ENCODE measurements at places on chromosomes 12 and 14.
A peak's percentile ranks its signal among the peaks of the same experiment; 100 is the strongest.

DNA sequence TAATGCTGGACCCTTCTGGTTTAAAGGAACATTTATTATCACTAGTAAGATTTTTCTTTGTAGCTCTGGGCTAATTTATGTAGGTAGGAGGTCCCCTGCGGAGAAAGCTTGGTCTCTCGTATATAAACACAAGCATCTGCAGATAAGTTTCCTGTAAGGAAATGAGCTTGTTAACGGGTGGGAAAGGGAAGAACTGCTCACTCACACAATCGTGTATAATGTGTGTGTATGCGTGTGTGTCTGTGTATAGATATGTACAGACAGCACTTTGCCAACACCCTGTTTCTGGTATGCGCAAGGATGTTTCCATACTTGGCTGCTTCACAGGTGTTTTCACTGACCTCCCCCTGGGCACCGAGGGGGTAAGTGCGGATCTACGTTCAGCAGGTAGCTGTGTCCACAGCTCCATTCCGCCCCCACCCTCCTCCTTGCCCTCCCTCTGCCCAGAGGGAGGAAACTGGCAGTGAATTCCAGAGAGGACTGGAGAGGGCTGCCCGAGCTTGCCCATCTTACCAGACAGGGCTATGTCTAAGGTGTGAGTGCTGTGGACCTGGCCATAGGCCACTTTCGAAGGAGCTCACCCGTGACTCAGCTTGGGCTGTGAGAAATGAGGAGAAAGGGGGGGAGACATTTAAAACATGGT lies 65.2 kb downstream of the NINJ2 start:
- DNase-seq: peak; percentile 92
- H3K27me3 ChIP-seq: no peaks in the 10 kb centered on the region
- H3K36me3 ChIP-seq: no peaks in the 10 kb centered on the region
- no peak overlapping the region for H3K4me3 ChIP-seq

DNA sequence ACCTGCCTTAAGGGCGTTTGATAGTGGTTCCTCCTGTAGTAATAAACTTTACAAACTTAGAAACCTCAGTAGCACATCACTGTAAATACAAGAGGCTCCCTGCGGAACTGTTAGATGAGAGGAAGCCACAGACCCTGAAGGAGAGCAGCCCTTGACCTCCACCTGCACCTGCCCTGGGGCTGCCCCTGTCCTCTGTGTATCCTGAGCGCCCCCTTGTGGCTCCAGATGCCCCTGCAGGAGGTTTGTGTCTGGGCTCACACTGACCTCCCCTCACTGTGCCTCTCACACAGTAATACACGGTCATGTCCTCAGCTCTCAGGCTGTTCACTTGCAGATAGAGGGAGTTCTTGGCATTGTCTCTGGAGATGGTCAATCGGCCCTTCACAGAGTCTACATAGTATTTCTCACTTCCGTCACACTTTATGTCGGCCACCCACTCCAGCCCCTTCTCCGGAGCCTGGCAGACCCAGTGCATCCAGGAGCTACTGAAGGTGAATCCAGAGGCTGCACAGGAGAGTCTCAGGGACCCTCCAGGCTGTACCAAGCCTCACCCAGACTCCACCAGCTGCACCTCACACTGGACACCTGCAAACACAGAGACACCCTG lies 1059.8 kb downstream of the TMEM121 start:
- H3K4me3 ChIP-seq: no peak overlapping the region
- H3K4me1 ChIP-seq: no peaks in the 10 kb centered on the region
- no peaks in the 10 kb centered on the region for H3K36me3 ChIP-seq

DNA sequence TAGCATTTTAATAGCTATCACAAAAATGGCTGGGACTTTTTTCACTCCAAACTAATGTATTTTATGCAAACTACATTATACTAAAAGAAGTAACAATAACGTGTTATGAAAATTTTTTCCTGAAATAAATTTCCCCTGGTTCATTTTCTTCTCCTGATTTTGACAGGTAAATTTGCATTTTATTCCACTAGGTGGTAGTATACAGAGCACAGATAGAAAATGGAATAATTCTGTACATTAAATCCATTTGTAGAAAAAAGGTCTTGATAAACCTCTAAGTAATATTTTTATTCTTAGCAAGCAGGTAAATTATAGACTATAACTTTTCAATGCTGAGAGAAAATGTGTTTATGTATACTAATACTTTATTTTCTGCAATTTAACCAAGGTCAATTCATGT lies 96.5 kb downstream of the BCAT1 start:
- no peak overlapping the region for H3K27ac ChIP-seq
- H3K36me3 ChIP-seq: no peaks in the 10 kb centered on the region
- no peaks in the 10 kb centered on the region for H3K27me3 ChIP-seq
- H3K4me3 ChIP-seq: no peak overlapping the region
- no peak for DNase-seq

DNA sequence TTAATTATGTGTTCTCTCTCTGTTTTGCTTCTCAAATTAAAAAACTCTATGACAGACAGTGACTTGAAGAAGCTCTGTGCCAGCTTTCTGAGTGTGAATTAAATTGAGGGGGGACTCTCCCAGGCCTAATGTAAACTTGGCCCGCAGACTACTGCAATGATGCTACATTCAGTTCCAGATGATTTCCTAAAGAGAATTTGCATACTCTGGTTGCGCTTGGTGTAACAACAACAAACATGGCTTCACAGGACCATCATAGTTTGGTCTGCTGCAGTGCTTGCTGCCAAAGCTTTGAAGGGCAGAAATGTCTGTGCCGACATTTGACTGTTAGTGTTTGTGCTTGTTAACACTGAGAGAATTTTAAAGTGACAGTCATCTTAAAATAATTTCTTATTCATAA lies 25.0 kb downstream of the CFAP54 start:
- no peak overlapping the region for H3K4me3 ChIP-seq
- H3K27me3 ChIP-seq: no peaks in the 10 kb centered on the region
- H3K4me1 ChIP-seq: no peaks in the 10 kb centered on the region
- DNase-seq: no peak
- H3K36me3 ChIP-seq: no peaks in the 10 kb centered on the region

- DNase-seq: no peak
- no peak overlapping the region for H3K27ac ChIP-seq
- H3K36me3 ChIP-seq: no peaks in the 10 kb centered on the region
- no peaks in the 10 kb centered on the region for H3K4me1 ChIP-seq
- no peaks in the 10 kb centered on the region for H3K27me3 ChIP-seq
Observed at GRCh38 chr14:89029961-89030694, 205.7 kb downstream of the TTC8 start.

- H3K27ac ChIP-seq: peak within 1 kb of the TSS; percentile 89
- no peak for DNase-seq
- peak within 1 kb of the TSS; percentile 82 for H3K4me3 ChIP-seq
- H3K36me3 ChIP-seq: peaks cover 3% of the 10 kb centered on the region
- H3K27me3 ChIP-seq: no peaks in the 10 kb centered on the region
Observed at GRCh38 chr12:118061011-118061872, at the start of gene WSB2. Gene WSB2, minus strand, starts transcription at chr12:118061179. Its CDS starts 131 bp downstream, at chr12:118061048.

DNA sequence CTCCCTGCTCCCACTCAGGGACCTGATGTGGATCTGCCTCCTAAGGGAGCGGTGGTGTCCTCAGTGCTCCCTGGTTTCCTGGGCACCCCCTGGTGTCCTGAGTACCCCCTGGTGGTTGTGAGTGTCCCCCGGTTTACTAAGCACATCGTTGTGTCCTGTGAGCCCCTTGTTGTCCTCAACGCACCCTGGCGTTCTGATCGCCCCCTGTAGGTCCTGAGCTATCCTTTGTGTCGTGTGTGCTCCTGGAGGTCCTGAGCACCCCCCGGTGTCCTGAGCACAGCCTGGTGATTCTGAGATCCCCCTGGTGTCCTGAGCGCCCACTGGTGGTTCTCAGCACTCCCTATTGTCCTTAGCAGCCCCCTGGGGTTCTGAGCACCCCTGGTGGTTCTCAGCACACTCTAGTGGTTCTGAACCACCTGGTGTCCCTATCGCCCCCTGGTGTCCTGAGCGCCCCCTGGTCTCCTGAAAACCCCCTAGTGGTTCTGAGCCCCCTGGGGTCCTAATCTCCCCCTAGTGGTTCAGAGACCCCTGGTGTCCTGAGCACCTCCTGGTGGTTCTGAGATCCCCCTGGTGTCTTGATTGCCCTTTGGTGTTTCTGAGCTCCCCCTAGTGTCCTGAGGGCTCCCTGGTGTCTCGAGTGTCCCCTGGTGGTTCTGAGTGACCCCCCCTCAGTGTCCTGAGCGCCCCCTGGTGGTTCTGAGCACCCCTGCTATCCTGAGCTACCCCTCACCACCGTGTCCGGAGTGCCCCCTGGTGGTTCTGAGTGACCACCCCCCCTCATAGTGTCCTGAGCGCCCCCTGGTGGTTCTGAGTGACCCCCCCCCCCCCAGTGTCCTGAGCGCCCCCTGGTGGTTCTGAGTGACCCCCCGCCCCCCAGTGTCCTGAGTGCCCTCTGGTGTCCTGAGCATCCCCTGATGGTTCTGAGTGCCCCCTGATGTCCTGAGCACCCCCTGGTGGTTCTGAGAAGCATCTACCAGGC lies 615.1 kb downstream of the TMEM121 start:
- no peaks in the 10 kb centered on the region for H3K4me1 ChIP-seq
- no peak overlapping the region for H3K27ac ChIP-seq
- DNase-seq: no peak
- no peaks in the 10 kb centered on the region for H3K36me3 ChIP-seq
- H3K27me3 ChIP-seq: peaks cover 6% of the 10 kb centered on the region
- H3K4me3 ChIP-seq: no peak overlapping the region

GRCh38 chr12:70971001-70971794 lies 50.7 kb upstream of the PTPRR start:
- H3K27ac ChIP-seq: no peak overlapping the region
- H3K4me1 ChIP-seq: no peaks in the 10 kb centered on the region
- peaks cover 5% of the 10 kb centered on the region for H3K27me3 ChIP-seq
- H3K4me3 ChIP-seq: no peak overlapping the region
- DNase-seq: no peak

GRCh38 chr12:8969861-8970411 lies 19.4 kb upstream of the KLRG1 start:
- H3K27me3 ChIP-seq: no peaks in the 10 kb centered on the region
- no peak overlapping the region for H3K27ac ChIP-seq
- no peaks in the 10 kb centered on the region for H3K36me3 ChIP-seq
- no peak for DNase-seq
- no peak overlapping the region for H3K4me3 ChIP-seq
- no peaks in the 10 kb centered on the region for H3K4me1 ChIP-seq

DNA sequence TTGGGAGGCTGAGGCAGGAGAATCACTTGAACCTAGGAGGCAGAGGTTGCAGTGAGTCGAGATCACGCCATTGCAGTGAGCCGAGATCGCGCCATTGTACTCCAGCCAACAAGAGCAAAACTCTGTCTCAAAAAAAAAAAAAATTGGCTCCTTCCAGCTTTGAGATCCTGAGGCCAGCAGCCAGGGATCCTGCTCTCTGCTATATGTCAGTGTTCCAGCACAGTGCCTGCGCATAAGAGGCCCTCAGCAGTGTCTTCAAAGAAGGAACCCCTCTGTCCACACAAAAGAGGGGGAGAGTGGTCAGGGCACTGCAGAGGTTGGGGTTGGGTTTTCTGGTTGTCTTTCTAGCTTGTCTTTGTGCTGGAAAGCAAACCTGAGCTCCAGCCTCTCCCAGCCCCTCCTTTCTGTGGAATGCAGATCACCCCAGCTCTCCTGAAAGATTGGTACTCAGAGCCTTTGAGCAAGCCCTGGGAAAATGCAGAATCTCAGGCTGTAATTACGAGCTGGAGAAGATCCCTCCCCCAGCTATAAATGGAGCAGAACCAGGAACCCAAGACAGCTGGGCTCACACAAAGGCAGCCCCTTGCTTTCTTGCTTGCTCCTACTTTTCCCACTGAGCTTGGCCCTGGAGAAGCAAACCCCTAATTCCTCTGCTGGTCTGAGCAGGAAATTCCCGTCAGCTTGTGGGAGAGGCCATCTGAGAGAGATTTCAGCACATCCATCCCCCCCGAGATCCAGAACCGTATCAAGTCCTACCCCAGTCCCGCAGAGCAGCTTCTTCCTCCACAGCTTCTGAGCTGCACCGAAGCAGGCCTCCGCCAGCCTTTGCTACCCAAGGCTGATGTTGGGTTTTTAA lies 205.7 kb downstream of the ZFP36L1 start:
- peaks cover 13% of the 10 kb centered on the region for H3K4me1 ChIP-seq
- no peak overlapping the region for H3K4me3 ChIP-seq
- no peaks in the 10 kb centered on the region for H3K27me3 ChIP-seq
- H3K36me3 ChIP-seq: no peaks in the 10 kb centered on the region

DNA sequence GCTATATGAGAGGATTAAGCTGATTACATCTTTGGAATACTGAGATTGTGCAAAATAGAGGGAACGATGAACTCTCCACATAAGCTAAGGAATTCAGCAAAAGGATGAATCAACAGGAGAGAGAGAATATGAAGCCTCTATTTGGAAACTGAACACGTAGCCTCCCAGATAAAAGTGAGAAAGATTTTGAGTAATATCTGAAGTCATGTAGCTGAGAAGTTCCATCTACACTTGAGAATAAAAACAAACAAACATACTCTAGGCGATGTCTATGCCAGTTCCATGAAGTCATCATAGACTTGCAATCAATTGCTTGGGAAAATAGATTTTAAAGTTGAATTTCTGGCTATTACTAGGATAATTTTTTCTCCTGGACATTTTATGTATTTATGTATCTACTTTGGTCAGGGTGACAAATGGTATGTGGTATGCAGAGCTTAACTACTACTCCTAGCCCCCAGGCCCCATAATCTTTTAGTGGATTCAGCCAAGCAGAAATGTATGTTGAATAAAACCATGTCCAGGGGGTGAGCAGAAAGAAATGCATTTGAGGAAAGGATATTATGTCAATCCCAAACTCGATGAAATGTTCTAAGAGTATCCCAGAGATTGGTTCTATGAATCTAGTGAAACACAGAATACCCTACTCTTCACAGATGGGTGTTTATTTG lies 627.4 kb downstream of the DIO2 start:
- H3K36me3 ChIP-seq: no peaks in the 10 kb centered on the region
- no peak for DNase-seq
- H3K27ac ChIP-seq: no peak overlapping the region
- H3K4me3 ChIP-seq: no peak overlapping the region
- peaks cover 12% of the 10 kb centered on the region for H3K4me1 ChIP-seq

DNA sequence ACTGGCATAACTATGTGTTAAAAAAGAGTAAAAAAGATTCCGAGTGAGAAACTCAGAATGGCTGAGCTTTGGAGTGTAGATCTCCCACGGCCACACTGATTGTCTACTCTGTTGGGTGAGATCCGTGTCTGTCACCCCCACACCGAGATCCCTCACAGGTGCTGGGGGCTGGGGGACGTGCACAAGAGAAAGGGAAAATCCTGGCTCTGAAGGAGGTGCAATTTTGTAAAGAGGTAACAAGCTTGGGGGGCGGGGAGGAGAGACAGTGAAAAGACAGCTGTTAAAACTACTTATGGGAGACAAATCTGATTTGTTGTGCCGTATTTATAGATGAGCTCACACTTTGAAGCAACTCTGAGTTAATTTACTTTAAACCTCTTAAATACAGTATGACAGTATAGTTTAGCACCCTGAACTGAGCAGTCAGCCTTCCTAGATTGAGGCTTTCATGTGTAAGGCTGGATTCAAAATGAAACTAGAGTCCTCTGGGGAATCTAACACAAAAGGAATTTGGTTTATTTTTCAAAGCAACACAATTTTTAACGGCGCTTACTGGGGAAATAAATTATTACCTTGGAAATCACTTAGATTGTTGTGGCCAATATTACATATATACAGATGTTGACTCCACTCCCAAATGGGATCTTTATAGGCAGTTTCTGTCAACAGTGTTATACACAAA lies 167.4 kb upstream of the RGS6 start:
- no peaks in the 10 kb centered on the region for H3K4me1 ChIP-seq
- DNase-seq: no peak
- no peaks in the 10 kb centered on the region for H3K36me3 ChIP-seq
